ENCODE measurements at places on chromosomes 2 and 18. TPM values are rescaled to one million over a fixed set of nuclear protein-coding genes. Genes with fewer than 3 reads are reported as not detected.

- no peak for DNase-seq
These were observed 53.3 kb downstream of the FECH start for GRCh38 chr18:57533006-57533867.

GRCh38 chr2:233387667-233388528 lies 33.6 kb downstream of the DGKD start:
- no peak for DNase-seq

DNA sequence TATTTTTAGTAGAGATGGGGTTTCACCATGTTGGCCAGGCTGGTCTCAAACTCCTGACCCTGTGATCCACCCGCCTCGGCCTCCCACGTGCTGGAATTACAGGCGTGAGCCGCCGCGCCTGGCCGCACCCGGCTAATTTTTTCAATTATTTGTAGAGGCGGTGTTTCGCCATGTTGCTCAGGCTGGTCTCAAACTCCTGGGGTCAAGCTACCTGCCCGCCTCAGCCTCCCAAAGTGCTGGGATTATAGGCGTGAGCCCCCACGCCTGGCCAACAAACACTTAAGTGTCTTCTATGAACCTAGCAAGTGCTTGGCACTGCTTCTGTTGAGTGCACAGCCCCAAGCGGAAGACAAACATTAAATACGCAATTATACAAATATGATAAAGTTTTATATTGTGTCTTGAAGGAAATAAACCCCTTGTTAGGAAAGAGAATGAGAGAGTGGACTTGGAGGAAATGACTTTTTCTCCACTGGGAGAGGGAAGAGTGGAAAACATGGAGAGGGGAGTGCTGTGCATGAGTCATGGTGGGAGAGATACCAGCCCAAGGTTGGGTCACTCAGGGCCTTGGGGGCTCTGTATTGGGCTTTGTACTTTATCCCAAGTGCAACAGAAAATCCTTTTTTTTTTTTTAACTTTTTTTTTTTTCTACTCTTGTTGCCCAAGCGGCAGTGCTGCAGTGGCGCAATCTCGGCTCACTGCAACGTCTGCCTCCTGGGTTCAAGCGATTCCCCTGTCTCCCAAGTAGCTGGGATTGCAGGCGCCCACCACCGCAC lies 41.4 kb upstream of the ACTR2 start:
- no peak for DNase-seq

DNA sequence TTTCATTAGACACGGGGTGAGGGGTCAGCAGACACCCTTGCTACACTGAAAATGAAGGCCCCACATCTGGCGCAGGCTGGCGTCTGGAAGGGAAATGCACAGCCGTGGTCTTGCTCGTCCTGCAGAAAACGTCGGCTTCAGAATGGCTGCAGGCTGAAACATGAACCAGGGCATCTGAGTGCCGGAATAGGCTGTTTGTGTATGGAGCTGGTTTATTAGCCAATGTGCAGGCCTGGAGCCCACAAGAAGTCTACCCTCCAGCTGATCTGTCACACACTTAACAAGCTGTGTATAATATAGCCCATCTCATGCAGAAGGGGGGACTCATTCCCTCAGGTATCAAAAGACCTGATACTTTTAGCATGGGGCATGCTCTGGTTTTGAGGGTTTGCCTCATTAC lies 153.4 kb upstream of the SOX11 start:
- DNase-seq = no peak

DNA sequence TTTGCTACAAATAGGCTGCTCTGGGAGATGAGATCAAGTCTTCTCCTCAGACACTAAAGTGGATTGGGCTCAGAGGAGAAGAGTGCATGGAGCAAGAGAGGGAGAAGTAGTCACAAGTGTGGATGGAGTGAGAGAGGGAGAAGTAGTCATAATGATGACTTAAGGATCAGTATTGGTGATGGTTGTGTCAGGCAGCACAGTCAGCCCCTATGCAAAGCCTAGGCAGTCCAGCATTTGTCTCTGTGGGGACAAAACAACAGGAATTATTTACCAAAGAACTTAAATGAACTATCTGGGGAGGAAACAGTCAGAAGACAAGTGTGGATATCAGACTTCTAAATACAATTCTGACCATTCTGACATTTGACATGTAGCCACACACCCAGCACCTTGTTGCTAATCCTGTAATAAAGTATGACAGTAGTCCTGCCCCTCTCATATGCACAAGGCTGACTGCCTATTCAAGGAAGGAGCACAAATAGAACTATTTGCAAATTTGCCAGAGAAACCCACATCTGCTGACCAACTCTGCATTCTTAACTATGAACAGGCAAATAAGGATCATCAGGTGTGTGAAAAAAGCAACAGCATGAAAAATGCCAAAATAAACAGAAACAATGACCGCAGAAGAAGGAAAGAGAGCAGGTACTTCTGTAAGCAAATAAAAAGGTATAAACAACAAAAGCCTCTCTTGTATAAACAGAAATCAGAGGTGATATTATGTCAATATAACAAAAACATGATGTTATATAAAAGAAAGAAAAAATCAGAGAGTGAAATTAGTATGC lies 1597.9 kb upstream of the ACVR2A start:
- DNase-seq = no peak

DNA sequence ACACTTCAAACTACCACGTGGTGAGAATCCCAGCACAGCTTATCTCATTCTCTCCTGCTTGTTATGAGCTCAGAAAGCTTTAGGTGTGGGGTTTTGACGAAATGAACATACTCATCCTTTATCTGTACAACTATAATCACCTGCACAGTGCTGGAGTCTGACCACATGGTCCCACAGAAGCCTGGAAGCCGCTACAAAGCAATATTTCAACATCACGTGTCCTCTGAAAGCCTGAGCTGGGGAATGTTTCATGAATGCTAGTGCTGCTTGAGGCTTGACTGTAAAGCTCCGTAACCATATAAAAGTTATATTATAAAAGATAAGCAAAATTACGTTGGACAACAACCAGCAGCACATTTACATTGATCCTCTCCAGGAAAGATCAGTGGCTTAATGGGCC lies 43.9 kb downstream of the PIEZO2 start:
- no peak for DNase-seq

DNA sequence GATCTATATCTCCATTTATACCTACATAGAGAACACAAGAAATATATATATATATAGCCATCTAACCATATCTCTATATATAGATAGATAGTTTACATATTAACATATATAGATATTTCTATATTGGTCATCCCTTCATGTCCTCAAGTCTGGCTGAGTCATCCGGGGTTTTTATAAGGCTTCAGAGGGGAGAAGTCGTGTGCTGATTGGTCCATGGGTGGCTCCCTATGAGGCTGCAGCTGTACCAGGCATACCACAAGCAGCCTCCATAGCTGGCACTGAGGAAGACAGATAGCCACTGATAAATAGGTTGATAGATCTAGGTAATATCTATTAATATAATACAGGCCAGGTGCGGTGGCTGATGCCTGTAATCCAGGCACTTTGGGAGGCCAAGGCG lies 618.3 kb upstream of the SETBP1 start:
- DNase-seq = no peak

- no peak for DNase-seq
These were observed 34.1 kb upstream of the STAT1 start for GRCh38 chr2:191048073-191048472.

DNA sequence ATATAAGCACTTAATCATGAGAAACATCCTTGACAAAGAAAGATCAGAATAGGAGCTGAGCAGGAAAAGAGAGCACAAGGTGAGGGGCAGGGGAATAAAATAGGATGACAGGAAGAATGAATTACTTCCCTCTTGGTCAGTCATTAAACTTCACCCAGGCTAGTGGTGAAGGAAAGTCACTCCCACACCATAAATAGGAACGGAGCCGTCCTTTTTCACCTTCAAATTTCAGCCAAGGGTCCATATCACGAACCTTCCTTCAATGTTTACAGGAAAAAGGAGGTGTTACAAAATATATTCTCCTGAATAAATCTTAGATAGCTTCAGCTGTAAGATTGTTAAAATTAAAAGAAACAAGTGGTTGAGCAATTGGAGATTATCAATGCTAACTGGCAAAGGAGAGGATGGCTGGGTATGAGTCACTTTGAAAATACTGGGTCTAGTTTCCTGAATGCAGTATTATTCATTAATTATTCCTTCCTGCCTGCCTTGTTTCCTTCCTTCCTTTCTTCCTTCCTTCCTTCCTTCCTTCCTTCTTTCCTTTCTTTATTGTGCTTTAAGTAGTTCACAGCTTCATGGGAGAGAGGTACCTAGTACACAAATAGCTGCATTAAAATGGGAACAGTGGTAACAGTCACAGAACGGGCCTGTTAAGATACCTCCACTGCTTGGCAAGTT lies 292.3 kb upstream of the ID2 start:
- no peak for DNase-seq

The MFSD2B gene
- 0.24 TPM for total RNA-seq

The TCF23 gene
- total RNA-seq = not detected

GRCh38 chr2:161905389-161906046 lies 168.5 kb downstream of the DPP4 start:
- DNase-seq = peak; percentile 11

The CYRIA gene
- 1.1 TPM for total RNA-seq

The EVX2 gene
- not detected for total RNA-seq

The LIMS3 gene
- 1.3 TPM for total RNA-seq
